Hippocampal formation (tissue), 2 donors: ENCODE measurements at places on chromosomes 3 and 15.

GRCh38 chr15:67700023-67700422 is 125.3 kb upstream of the SKOR1 start:
- no peak for DNase-seq

DNA sequence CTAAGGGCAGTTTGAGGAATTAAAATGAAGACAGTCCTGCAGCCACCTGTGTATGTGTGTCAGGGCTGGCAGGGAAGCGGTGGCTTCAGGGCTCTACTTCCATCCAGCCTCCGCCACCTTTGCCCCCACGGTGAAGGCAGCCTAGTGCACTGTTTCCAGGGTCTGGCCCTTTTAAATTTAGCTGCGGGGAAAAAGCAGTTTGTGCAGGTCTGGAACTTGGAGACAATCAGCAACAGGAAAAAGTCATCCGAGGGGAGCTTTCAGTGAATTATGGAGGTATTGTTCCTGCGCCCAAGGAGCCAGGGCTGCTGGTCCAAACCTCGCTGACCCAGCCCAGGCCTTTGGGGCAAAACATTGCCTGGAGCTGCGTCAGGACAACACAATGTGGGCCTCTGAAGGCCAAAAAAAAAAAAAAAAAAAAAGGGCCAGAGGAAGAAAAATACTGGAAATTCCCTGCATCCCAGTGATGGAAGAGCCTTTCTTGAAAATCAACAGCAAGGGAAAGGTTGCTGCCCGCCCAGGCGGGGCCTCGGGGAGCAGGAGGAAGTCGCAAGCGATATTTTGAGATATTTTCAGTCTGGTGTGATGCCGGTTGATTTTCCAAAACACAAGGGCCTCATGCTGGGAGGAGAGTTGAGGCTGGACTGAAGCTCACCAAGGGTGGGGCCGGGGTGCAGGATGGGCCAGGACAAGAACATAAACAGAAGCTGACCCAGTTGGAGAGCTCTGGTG is 25.5 kb upstream of the FGD5 start:
- no peak for DNase-seq

DNA sequence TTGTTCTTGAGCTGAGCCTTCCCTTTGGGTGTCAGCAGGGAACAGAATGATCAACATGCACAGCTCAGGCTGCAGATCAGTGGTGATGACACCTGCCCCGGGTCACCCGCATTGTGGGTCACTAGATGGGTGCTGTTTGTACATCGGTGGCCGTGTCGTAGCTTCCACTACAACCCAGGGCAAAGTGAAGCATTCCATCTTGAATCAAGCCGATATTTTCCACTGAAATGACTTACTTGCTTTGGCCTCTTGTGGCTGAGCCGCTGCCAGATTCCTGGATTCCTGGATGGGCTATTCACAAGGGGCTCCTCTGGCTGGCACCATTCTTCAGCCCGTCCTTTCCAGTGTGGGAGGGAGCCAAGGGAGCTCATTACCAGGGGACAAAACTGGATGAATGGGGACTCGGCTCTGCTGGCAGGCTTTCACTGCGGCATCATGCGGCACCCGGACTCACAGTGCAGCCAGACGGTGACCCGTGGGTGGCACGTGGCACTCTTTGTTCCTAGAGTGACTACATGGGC is 65.6 kb downstream of the SLCO3A1 start:
- DNase-seq: peak; percentile 81

DNA sequence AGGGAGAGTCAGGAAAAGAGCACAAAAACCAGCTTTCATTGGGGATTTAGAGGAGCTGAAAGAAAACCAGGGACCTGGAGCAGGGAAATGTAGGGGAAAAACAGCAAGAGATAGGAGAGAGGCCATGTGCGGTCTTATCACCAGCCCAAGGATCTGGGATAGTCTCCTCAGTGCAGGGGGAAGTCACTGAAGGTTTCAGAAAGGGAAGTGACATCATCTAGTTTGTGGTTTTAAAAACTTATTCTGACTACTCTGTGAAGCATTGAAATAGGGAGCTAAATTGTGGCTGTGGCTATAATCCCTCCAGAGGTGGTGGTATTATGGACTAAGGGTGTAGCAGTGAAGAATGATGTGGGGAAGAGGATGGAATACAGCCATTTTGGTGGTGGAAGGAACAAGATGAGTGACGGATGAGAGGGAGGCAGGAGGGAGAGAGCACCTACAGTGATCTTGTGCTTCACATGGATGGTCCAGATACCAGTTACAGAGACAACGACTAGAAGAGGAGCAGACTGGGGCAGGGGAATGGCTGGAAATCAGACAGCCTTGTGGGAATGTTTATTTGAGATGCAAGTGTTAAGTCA is 72.7 kb downstream of the HMG20A start:
- no peak for DNase-seq

GRCh38 chr15:39628546-39629257 is 47.8 kb downstream of the THBS1 start:
- DNase-seq: no peak

DNA sequence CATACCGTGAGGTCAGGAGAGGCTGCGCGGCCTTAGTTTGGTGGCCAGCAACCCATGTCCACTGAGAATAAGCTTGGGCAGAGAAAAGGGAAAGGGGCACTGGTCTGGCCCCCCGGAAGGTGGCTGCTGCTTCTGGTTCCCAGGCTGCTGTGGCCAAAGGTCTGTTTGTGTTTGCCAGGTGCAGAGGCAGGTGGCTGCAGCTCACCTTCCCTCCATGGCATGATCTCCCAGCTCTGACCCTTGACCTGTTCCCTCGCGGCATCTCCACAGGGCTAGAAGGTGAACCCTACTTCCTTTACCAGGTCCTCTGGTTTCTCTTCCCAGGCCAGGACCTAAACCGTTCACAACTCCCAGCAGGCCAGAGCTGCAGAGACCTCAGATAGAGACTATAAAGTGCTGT is 13.8 kb downstream of the VPS18 start:
- no peak for DNase-seq

- DNase-seq: no peak
Measured at GRCh38 chr3:71401695-71402231, 181.8 kb downstream of the FOXP1 start.
